Osteoblast (primary cell): ENCODE measurements at places on chromosomes 1 and 21. TPM values are rescaled to one million over a fixed set of nuclear protein-coding genes. Genes with fewer than 3 reads are reported as not detected.

DNA sequence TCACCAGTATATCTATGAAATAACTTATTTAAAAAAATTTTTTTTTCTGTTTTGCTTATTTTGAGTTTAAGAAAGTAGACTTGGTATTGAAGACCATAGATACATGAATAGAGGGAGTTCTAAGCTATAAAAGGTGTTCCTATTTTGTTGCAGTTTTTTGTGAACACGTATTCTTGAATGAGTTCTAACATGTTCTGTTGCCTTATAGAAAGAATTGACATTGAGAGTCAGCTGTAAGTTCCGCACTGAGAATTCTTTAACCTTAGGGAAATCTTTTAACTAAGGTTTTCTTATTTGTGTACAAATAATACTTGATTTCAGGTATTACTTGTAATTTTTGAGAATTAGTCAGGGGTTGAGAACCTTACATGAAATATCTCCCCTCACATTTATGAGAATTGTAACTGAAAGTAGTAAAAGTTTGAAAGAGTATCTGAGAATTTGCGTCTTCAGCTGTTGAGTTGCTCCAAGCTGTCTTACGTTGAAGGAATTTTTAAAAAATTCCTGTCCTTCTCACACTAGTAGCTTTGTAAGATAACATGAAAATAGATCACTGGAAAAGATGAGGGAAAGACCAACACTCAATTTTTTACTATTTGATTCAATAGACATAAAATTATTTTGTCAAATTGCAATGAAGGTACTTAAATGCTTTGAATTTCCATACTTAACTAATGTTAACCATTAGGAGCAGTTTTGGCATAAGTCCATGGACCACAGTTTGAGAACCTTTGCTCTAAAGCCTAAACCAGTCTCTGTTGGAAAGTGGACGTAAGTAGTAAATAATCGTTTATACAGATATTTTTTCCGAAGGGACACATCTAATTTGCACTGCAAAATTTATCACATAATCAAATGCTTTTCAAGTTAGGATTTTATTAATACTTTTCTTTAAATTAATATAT lies 3.8 kb downstream of the DR1 start:
- no peak for DNase-seq

- DNase-seq = peak; percentile 94
These were observed at the start of gene FOXD3 for GRCh38 chr1:63322114-63322943. Gene FOXD3, plus strand, starts transcription at chr1:63322567. Its CDS starts 492 bp downstream, at chr1:63323059.

Gene C1orf226
- under 0.01 and 0.29 TPM in 2 replicates for total RNA-seq

GRCh38 chr21:16437586-16437985 lies 707.8 kb downstream of the USP25 start:
- DNase-seq = no peak

- peak; percentile 54 for DNase-seq
These were observed 19.9 kb downstream of the MYOM3 start for GRCh38 chr1:24091971-24092482.

DNA sequence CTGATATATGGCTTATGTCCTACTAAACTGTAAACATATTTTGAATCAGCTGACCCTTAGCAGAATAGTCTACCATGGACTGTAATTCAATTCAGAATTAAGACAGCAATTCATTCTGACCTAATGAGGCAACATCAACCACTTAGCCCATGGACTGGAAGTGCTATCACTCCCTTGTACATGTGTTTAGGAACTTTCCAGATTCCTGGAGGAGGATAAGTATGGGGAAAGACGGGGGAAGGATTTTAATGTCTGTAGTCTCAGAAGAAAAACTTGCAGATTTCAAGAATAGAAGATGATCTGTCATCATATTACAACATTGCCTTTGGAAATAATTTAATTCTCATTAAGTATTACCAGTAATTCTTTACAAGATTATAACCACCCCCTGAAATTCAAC lies 56.3 kb downstream of the PTGFR start:
- DNase-seq = no peak

Gene SPRR2G
- not detected in 2 replicates for total RNA-seq

DNA sequence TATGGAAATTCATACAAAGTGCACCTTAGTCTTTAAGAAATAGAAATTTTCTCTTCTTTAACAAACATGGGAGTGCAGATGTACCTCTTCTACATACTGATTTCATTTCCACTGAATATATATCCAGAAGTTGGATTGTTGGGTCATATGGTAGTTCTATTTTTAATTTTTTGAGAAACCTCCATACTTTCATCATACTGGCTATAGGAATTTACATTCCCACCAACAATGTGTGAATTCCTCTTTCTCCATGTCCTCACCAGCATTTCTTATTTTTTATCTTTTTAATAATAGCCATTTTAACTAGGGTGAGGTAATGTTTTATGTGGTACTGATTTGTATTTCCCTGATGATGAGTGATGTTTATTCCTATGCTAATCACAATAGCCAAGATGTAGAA lies 87.5 kb downstream of the RGS2 start:
- DNase-seq = no peak

DNA sequence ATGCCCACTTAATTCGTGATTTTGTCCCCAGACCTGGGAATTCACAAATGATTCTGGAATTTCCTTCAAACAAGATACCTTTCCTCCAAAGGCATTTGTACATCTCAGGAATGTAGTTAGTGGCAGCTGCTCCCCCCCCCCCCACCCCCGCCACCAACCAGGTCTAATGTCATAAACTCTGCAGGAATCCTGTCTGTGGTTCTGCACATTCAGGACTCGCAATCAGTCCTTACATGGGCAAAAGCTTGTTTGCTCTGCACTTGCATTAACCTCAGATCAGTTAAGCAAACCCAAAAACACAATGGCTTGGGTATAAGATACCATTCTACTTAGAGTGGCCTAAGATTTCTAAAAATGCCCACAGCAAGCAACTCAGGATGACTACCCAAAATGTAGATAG lies 143.8 kb downstream of the TGFB2 start:
- DNase-seq = peak; percentile 21

GRCh38 chr1:225666495-225666894 lies 13.6 kb upstream of the ENAH start:
- DNase-seq = no peak

DNA sequence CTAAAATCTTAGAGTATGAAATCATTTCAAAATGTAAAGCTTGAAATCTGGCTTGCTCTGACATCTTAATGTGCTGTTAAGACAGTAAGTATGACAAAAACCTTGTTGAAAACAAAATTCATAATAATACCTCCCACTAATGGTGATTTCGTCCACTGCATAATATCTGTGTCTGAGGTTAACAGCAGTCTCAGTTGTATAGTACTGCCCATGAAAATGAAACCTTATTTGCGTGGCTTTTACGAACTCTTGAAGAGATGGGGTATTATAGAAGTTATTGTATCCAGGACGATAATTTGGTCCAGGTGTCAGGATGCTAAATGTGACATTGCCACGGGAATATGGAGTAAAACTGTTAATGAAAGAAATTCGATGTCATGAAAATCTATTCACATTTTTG lies 99.9 kb downstream of the USH2A start:
- no peak for DNase-seq

DNA sequence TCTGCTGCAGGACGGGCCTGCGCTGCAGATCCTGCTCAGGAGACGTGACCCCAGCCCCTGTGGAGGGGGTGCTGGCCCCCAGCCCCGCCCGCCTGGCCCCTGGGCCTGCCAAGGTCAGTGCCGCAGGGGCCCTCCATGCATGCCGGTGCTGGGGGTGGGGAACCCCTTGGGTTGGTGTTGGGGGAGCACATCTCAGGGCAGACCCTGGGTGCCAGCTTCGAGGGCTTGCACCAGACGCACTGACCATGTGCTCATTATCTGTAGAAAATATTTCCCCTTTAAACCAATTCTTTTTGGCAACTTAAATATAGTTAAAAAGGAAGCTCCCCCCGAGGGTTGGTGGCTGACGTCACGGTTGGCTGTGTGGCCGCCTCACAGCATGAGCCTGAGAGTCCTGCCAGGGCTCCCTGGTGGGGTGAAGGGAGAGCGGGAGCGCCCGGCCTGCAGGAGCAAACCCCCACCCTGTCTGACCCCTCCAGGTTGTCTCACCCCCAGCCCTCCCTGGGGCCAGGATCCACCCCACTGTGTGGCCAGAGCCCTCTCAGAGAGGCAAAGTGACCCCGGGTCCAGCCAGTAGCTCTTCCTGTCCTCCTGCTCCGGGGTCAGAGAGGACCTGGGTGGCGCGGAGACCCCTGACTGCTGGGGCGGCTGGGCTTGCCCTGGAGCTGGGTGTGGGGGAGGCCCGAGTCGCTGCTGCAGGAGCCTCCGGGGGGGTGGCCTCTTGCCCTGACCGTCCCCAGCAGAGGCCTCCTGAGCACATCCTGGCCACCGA lies 5.3 kb upstream of the PFKL start:
- DNase-seq = peak; percentile 96

DNA sequence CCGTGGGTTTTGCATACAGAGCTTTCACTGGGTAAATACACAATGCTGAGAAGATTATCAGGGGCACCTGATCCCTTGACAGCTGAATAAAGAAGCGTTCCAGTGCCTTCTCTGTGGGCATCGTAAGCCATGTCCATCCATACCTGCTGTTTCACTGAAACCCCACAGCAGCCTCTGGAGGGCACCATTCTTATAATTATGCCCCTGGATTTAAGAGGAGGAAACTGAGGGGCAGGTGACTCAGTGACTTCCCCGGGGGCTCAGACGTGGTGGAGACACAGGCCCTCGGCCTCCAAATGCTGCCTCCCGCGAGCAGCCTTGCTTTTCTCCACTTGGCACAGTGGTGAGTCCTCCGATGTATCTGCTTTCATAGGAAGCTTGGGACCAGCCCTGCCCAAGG lies 56.7 kb downstream of the B3GALT5 start:
- DNase-seq = no peak

Gene TSPEAR
- total RNA-seq = not detected in 2 replicates

DNA sequence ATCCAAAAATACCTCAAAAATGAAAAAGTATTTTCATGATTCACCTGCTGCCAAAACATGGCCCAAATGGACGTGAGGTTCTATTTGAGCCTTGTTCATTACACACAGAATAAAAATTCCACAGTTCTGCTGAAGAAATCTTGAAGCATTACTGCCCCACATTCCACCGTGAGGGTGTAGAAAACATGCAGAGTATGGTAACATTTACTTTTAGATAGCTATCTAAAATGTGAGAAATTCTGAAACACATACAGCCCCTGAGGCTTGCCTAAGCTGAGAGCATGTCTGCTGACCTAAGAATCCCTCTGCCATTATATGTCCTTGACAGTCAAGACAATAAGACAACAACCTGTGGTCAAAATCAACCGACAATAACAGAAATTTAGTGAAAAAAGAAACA lies 186.5 kb downstream of the DSCAM start:
- no peak for DNase-seq

Gene TAS1R1
- under 0.01 and 0.29 TPM in 2 replicates for total RNA-seq

DNA sequence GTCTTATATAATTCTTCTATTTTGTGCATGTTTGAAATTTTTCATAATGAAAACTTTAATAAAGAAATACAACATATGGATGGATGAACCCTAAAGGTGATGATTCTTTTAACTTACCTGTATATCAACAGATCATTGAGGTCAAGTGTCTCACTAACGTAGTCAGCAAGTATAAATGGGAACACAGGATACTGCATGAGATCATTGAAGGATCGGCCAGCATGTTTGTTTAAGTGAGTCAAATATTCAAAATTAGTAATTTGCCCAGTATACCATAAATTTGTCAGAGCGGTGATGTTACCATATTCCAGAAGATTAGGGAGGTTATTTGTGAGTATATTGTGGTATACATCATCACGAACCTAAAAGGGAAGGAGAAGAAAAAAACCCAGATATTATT lies 71.0 kb upstream of the GNG4 start:
- peak; percentile 60 for DNase-seq

Gene ITLN2
- total RNA-seq = not detected in 2 replicates

DNA sequence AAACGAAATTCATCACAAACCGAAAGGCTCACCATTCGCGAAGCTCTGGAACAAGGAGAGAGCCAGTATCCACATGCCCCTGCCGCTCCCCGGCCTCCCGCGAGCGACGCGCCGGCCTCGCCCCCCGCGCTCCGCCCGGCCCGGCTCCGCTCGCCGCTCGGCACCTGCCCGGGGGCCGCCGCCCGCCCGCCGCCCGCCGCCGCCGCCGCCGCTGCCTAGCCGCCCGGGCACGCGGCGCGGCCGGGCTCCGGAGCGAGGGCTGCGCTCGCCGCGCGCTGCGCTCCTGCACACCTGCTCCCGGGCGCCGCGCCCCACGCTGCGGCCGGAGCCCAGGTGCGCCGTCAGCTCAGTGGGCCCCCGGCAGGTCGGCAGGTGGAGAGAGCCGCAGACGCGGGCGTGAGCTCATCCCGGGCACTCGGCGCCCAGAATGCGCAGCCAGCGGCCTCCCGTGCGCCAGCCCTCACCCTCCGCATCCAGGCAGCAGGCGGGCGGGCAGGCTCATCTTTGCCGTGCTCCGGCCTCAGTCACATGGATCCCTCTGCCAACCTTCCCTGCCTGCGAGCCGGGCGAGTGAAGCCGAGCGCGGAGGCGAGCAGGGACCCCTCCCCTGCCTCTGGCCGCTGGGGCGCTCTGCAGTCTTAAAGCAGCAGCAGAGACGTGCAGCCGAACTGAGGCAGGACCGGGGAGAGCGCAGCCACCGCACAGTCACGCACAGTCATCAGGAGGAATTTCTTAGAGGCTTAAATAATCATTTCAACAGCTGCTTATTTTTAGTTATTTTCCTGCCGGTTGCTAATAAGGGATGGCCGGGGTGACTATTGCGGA lies at the start of gene DSCAM:
Gene DSCAM, minus strand, starts transcription at position 572 of the 825 bp plus-strand sequence. Its CDS starts 497 bp downstream, at position 75.
- DNase-seq = no peak

DNA sequence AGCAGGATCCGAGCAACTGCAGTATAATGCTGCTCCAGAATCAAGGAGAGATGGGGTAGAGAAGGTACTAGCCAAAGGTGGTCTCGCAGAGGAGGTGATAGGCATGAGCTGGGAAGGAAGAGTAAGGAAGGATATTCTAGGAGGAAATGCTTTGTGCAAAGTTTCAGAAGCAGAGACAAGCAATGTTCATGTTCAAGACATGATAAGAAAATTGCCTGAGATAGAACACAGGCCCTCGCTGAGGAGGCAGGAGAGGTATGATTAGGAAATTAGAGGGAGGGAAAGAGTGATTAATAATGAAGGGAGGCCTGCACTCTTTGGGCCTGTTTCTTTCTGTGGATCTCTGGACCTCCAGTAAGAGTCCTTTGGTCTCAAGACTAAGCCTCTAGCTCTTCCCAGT lies 12.9 kb upstream of the ETV3 start:
- DNase-seq = no peak

DNA sequence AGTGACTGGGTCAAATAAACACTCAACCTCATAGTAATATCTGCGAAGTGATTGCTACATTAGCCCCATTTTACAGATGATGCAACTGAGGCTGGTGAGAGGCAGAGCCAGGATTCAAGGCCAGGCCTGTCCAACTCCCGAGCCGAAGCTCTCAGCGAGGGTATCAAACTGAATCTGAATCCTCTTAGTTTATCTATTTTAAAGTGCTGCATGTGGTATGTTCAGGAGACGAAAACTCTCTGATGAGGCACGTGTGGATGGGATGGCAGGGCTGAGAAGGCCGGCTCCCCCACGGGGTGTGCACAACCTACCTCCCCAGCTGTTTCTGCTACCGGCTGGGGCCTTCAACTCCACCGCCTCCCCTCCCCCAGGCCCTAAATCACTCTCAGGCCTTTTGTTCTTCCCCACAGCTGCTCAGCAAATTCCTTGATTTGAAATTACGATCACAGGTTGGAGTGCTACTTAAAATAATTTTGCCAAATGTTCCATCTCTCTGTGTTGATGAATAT lies 171.8 kb downstream of the TOMM20 start:
- DNase-seq = peak; percentile 49

Gene LRRC7
- total RNA-seq = under 0.01 TPM in 1 of 2 replicates, not detected in the other

- DNase-seq = peak; percentile 35
These were observed 84.1 kb upstream of the PRDX6 start for GRCh38 chr1:173392895-173393658.

- no peak for DNase-seq
These were observed 305.4 kb downstream of the TTLL7 start for GRCh38 chr1:83693427-83694126.

GRCh38 chr1:54117815-54118563 lies 34.8 kb downstream of the CDCP2 start:
- peak; percentile 84 for DNase-seq
